ENCODE measurements at places on chromosomes 7 and 10.

DNA sequence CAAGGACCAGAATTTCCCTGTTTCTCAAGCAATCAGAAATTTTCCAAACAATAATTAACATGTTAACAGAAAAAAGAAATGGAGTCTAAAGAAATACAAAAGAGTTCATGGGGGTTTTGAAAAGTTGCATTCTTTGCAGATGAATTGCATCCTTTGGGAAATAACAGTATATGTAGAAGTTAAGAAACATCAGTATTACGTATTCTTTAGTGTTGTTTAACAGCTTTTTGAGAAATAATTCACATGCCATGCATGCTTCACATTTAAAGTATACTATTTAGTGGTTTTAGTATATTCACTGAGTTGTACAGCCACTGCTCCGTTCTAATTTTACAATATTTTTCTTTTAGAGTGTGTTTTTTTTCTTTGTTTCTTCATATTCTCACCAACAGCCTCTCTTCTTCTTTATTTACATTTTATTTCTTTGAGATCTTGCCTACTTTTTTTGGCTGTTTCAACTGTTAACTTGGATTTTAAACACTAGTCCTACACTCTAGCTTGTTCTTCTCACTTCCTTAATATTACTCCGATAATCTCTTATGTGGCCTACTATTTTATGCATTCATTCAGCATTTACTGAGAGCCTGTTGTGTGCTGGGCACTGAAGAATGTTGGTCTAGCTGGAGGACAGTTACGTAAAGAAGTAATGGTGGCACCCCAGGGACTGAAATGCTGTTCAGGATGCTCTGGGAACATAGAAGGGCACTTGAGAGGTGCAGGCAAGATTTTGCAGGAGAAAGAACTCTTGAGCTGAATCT, 330.1 kb downstream of the EXOC4 start:
- no peak for DNase-seq

DNA sequence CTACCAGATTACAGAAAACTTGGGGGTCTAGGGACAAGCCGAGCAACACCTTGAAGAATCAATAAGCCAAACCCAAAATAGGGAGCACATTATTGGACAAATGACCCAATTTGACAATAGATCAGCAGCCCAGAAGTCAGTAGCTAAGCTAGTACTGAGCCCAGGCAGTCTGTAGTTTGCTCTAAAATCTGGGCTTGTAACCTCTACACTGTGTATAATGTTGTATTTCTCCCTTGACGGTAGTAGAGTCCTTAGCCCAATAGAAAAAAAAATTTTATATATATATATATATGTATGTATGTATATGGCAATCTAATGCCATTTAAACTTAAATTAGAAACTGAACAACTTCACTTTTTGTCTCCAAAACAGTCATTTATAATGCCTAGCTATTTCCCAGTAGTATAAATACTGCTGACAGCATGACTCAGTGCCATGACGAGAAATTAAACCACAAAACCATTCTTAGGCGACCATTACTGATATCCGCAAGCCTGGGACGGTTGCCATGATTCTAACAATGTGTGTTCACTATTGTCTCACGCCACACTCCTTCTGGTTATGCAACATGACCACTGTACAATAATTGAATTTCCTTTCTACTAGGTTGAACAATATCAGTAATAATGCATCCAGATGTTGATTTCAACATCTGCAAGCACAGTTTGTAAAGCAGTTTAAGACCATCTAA, 110.5 kb downstream of the IPMK start:
- DNase-seq, result no peak

GRCh38 chr10:15167411-15168290, 842 bp downstream of the NMT2 start:
- peak; percentile 4 for DNase-seq

DNA sequence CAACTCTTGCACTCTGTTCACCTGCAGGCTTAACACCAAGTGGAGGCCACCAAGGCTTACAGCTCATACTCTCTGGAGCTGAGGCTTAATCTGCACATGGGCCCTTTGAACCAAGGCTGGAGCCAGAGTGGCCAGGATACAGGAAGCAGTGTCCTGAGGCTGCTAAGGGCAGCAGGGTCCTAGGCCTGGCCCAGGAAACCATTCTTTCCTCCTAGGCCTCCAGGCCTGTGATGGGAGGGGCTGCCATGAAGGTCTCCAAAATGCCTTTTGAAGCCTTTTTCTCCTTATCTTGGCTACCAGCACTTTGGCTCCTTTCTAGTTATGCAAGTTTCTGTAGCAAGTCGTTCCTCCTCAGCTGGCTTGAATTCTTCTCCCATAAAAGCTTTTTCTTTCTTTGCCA, 68.0 kb upstream of the GNAI1 start:
- no peak for DNase-seq

DNA sequence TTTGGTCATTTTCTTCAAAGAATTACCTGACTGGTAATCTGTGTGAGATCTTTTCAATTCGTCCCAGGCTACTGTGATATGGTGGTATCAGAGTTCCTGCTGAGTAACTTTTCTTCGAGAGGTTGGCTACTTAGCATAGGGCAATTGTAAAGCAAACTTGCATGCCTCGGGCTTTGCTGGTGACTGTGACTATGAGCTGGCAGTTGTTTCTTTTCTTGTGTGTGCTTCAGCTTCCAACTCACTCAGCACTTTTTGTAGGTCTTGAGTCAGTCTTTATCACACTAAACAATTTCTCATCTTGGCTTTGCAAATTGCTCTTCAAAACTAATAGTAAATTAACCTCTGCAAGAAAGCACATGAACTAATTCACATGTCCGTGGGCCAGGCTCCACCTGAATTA, 44.3 kb downstream of the PRR15 start:
- DNase-seq, result no peak

DNA sequence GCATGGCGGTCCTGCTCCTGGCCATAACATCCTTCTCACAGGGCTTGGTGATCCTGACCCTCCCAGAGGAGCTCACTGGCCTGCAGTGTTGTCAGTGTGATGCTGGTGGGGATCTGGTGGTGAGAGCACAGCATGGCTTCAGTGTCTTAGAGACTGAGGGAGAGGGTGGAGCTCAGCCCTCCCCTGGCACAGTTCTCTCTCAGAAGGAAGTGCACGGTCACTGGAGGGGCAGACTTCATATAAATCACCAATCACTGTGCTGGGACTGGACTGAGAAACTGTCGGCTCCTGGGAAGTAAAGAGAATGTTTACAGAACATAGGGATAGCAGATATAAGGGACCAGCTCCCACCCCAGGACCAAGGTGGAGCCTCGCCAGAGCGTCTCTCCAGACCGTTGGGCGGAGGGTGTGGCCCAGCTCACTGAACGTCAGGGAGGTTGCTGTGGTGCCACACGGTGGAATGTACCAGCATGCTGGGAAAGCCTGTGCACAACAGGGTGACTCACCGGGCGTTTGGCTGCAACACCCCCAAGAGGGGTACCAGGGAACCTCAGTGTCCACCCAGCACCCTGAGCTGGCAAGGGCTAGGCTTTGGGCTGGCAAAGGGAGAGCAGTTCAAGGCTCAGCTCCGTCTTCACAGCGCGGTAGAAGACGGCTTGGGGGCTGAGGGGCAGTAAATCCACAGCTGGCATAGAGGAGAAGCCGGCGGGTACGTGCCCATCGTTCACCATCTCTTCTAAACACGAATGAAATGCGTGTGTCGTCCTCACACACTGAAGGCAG, 8.8 kb upstream of the GET4 start:
- DNase-seq, result no peak

GRCh38 chr7:37945336-37945735, 24.9 kb downstream of the EPDR1 start:
- DNase-seq, result no peak

GRCh38 chr10:67257018-67257417, 331.2 kb downstream of the LRRTM3 start:
- DNase-seq, result no peak

DNA sequence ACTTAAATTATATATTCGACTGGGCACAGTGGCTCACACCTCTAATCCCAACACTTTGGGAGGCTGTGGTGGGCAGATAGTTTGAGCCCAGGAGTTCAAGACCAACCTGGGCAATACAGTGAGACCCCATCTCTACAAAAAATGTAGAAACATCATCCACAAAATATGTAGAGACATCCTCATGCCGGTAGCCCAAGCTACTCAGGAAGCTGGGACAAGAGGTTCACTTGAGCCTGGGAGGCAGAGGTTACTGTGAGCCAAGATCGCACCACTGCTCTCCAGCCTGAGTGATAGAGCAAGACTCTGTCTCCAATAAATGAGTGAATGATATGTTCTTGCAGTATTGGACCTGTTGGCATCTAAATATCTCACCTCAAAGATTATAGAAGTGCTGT, 22.6 kb upstream of the TNS3 start:
- DNase-seq, result no peak

GRCh38 chr7:148356303-148356702, 234.3 kb upstream of the C7orf33 start:
- DNase-seq, result no peak

DNA sequence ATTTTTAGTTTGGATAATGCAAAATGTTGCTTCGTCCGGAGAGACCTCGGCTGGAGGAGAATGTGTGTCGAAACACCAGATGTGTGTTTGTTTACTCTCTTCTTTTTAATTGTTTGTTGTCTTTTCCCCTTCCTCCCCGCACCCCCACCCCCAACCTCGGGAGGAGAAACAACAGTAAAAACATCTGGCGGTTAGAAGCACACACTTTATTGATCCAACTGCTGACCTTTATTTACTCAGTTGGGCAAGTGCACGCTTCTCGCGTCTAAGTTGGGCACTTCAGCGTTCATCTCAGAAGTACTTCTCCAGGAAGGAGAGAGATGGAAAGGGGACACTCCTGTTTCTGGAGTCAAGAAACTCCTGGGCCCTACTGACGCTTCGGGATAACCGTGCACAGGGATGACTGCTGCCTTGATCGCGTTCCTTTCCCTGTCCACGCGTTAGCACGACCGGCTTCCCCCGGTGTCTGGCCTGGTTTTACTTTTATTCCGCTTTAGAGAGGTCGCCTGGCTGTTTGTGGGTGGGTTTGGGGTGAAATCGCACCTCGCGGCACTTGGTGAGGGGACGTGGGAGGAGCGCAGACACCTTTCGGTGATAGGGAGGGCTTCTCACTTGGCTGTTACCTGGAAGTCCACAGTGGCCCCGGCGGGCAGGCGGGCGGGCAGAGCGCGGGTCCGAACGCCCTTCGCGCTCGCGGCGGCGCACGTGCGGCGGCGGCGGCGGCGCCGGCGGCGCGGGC, 168.3 kb upstream of the PPP1R3A start:
- peak; percentile 19 for DNase-seq

DNA sequence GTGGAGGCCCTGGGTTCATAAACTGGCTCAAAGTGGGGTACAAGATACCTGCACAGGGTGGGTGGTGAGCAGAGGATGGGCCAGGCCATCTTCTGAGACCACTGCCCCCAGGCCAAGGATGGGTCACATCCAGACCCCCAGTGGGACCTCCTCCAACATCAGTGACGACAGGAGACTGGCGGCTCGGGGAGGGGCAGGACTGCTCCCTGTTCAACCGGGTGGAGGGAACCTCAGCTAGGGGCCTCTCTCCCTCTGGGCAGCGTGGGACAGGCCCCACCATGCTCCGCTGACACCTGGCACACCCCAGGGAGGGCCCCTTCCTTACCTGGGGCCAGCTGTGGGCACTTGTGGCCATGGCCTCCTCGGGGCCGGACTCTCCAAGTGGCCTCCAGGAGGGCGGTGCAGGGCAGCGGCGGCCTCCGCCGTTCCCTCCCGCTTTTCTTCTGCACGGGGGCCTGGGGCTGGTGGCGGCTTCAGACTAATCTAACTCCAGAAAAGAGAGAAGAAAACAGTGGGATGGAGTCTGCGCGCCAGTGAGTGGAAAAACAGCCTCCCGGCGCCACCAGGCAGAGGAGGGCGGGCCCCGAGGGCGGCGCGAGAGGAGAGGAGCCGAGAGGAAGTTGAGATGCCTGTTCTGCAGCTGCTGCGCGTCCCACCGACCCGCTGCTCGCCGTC, at the start of gene CALHM2:
TSS of gene CALHM2 (minus strand) at position 540 of the 675 bp plus-strand sequence. CDS start 2,429 bp downstream, outside the sequence.
- DNase-seq, result peak; percentile 17

- no peak for DNase-seq
Observed at GRCh38 chr7:113374955-113375354, 256.6 kb upstream of the SMIM30 start.

GRCh38 chr7:99141841-99142726, 1.8 kb downstream of the SMURF1 start:
- DNase-seq, result no peak

DNA sequence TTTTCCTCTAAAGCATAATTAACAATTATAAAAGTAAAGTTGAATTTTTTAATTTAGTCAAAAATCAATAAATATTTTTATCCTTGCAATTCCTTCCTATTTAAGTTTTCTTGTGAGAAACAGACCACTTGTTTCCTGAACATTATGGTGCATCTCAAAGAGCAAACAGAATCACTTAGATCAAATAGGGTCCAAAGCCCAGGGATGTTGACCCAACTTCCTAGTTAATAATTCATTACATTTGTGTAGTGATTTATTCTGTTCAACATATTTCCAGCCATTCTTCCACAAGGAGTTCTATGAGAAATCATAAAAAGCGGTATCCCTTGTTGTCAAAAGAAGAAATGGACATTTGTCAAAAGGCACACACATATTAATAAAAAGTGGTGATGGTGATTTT, 315.6 kb downstream of the LRRTM3 start:
- DNase-seq, result no peak

GRCh38 chr7:157897681-157898080, 560.9 kb downstream of the DNAJB6 start:
- peak; percentile 76 for DNase-seq

GRCh38 chr7:2553831-2554581, 1.3 kb downstream of the BRAT1 start:
- no peak for DNase-seq

DNA sequence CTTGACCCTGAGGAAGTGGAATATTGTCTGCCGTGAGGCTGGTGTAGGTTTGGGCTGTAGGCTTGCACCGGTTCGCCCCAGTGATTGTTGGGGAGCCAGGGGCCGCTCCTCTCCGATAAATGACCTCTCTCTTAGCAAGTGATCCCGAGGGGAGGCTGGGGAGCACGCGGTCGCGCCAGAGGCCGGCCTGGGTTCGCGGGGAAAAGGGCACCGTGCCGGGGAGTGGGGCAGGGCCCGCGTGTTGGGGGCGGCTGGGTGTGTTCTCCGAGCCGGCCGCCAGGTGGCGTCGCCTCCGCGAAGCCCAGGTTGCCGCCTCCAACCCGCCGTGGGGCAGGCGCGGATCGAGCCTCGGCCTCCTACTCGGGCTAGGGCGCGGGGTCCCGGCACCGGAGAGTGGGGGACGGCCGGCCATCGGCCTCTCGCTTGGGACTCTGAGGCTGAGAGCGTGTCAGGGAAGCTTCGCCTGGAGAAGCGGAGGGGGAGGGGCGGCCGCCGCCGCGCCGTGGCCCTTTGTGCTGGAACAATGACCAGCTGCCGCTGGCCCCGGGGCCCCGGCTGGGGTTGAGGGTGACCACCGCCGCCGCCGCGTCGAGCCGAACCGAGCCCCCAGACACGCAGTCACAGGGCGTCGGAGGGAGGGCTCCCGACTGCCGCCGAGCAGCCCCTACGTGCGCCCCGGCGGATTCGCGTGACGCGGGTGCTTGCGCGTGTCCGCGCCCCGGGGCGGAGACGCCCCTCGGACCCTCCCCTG, 442 bp upstream of the LZTS2 start:
- no peak for DNase-seq

DNA sequence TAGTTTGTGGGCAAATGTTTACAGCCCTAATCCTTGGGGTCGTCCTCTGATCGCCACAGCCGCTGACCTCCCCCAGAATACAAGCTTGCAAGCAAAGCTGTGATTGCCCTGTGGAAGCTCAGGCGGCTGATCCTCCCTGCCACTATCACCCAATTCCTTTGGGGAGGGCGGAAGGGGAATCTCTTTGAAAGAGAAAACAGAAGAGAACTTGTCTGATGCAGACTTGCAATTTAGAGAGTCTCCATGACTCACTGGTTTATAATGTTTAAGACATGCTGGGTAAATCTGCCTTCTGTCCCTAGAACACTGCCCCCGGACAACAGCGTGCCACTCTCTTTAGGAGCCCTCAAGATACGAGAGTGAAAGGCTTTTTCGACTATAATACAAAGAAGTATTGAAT, 75.5 kb downstream of the NRP1 start:
- DNase-seq, result no peak
